Type B pancreatic cell (in vitro differentiated cells): ENCODE measurements at places on chromosomes 16 and 17.

GRCh38 chr17:79923974-79924638 lies 84.9 kb upstream of the CBX4 start:
- no peak for DNase-seq

DNA sequence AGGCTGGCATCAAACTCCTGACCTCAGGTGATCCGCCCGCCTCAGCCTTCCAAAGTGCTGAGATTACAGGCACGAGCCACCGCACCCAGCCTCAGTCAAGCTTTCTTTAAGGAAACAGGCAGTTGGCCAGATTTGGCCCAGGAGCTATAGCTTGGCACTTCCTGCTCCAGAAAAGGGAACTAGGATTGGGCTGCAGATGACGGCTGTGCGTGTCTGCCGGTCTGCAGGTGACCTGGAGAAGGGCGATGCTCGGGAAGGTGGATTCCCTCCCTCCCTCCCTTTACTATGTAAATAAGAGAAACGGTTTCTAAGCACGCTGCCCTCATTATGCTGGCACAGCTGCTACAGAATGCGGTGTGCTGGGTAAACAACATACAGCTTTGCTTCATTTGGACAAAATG lies 215.9 kb downstream of the RPTOR start:
- peak; percentile 44 for DNase-seq

DNA sequence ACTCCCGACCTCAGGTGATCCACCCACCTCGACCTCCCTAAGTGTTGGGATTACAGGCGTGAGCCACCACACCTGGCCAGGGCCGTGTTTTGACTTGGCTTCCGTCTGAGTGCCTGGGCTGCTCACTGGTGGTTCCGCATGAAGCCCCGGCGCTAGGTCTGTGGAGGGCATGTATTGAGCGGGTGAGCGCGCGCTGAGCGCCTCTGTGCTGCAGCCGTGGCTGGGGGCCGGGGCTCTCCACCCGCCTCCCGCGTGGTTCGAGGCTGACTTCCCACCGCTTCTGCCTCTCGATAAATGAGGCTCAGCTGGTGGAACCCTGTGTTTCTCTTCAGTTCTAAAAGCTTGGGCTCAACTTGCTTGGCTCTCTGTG lies 38.9 kb upstream of the ATP2A3 start:
- no peak for DNase-seq

DNA sequence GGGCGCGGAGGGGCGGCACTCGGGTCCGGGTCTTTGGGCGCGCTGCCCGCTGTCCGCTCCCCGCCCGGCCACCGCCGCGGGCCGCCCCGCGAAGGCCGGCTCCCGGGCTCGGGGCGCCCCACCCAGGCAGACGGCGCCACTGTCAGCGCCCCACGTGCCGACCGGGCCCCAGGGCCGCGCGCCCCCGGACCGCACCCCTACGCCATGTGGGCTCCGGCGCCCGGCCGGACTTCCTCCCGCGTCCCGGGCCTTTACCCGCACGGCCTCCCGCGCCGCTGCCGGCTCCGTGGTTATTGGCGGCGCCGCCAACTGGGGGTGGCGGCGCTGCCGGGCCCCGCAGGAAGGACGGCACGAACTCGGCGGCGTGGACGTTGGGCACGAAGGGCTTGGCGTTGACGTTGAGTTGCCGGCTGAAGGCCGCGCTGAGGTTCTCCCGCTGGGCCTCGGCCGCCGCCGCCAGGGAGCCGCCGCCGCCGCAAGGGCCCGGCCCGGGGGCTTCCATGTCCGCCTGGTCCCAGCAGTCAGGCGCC lies 577 bp downstream of the GSPT1 start:
- DNase-seq, result peak; percentile 72

DNA sequence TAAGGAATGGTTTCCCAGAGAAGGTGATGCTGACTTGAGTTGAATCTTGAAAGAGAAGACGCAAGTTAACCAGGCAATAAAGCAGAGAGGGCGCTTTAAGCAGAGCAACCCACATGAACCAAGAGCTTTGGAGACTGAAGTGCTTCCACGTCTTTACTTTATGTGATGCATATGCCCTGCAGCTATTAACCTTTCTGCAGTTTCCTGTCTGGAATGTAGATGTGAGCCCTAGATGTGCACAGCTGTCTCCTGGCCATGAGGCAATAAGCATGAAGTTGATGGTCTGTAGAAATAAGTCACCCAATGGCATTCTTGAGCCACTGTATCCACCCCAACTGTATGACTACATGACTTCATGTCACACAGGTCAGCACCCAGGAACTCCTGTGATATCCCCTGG lies 5.7 kb upstream of the CHST4 start:
- DNase-seq, result no peak

DNA sequence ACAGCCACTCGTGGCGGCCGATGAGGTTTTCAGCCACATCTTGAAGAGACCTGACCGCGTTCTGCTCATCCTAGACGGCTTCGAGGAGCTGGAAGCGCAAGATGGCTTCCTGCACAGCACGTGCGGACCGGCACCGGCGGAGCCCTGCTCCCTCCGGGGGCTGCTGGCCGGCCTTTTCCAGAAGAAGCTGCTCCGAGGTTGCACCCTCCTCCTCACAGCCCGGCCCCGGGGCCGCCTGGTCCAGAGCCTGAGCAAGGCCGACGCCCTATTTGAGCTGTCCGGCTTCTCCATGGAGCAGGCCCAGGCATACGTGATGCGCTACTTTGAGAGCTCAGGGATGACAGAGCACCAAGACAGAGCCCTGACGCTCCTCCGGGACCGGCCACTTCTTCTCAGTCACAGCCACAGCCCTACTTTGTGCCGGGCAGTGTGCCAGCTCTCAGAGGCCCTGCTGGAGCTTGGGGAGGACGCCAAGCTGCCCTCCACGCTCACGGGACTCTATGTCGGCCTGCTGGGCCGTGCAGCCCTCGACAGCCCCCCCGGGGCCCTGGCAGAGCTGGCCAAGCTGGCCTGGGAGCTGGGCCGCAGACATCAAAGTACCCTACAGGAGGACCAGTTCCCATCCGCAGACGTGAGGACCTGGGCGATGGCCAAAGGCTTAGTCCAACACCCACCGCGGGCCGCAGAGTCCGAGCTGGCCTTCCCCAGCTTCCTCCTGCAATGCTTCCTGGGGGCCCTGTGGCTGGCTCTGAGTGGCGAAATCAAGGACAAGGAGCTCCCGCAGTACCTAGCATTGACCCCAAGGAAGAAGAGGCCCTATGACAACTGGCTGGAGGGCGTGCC lies 30.1 kb downstream of the CIITA start:
- no peak for DNase-seq

GRCh38 chr17:28130472-28130871 lies 88.0 kb downstream of the NLK start:
- DNase-seq, result no peak

GRCh38 chr17:30965686-30966085 lies 5.2 kb upstream of the RNF135 start:
- DNase-seq, result no peak

GRCh38 chr17:4180791-4181190 lies 37.8 kb downstream of the CYB5D2 start:
- DNase-seq, result no peak

DNA sequence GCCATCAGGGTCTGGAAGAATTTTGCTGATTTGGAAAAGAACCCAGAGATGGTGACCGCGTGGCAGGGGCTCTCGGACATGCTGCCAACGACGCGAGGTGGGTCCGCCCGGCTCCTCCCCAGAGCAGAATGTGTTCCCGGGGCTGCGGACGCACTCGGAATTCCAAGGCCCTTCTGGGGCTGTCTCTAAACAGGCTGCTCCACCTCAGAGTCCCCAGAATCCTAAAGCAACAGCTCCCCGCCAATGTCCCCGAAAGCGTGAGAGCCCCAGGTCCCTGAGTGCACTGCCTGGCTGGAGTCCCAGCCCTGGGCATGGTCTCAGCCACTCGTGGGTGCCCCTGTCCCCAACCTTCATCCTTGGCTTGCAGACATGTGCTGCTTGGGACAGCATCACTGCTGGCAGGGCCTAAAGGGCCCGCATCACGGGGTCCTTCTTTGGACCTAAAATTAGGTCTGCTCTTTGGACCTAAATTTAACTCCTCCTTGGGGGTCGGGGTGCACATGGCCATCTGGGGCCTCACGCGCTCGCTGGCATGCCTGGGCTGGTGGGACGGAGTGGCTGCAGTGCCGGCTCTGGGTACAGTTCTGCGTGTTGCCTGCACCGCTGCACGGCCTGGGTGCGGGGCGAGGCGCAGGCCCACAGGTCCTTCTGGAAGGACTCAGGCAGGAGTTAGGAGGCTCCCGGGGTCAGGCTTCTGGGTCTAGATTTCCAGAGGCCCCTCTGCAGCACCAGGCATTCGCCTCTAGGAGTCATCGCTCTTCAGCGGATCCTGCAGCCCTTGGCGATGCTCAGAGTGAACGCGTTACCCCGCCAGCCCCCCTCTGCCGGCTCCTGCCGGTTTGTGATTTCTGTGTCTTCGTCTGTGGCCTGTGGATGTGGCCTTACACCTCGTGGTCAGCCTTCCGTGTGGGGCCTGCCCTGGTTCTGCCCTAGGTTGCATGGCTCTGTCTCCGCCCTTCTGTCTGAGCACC lies 41.9 kb upstream of the CHMP6 start:
- DNase-seq, result no peak

- DNase-seq, result no peak
Observed at GRCh38 chr16:69199382-69199781, 12.4 kb downstream of the SNTB2 start.

- no peak for DNase-seq
Observed at GRCh38 chr17:82927661-82928601, 88.1 kb upstream of the ZNF750 start.

- DNase-seq, result peak; percentile 91
Observed at GRCh38 chr16:75265911-75266701, 14.7 kb upstream of the BCAR1 start.

DNA sequence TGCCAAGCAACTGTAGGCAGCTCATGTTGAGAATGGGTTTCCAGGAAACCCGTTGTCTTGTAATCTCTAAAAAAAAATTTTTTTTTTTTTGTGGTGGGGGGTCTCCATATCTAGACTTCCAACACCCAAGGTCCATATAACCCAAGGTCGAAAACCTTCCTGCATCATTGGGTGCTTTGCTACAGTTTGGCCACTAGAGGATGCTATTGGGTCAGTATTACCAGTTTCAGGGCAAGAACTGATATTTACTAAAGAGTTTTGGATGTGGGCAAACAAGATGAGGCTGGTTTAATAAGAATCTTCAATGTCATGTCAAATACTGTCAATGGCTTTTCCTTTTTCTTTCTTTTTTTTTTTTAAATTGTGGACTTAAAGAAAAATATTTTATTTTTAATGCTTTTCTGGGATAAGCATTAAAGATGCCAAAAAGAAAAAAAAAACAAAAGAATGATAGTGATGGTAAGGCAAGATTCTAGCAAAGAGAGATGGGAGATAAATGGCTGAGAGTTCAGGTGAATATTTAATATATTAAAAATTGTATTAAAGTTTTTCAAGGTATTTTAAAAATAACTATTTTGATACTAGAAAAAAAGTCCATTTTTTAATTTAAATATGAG lies 62.2 kb downstream of the DHRS7C start:
- DNase-seq, result no peak

DNA sequence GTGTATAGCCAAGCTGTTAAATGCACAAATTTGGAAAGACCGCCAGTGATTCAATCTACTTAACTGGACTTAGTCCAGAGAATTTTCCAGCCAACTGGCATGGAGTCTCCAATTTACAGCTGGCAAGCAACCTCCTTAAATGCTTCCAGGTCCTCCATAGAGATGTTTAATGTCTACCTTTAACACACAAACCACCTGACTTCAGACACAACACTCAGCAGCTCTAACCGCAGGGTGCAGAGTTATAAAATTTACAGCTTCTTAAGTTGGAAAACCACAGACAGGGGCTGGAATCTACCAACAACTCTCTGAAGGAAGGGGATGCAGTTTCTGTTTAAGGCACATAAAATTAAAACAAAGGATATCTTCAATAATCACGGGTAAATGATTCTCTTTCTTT lies 106.9 kb downstream of the SYCE1L start:
- DNase-seq, result no peak

DNA sequence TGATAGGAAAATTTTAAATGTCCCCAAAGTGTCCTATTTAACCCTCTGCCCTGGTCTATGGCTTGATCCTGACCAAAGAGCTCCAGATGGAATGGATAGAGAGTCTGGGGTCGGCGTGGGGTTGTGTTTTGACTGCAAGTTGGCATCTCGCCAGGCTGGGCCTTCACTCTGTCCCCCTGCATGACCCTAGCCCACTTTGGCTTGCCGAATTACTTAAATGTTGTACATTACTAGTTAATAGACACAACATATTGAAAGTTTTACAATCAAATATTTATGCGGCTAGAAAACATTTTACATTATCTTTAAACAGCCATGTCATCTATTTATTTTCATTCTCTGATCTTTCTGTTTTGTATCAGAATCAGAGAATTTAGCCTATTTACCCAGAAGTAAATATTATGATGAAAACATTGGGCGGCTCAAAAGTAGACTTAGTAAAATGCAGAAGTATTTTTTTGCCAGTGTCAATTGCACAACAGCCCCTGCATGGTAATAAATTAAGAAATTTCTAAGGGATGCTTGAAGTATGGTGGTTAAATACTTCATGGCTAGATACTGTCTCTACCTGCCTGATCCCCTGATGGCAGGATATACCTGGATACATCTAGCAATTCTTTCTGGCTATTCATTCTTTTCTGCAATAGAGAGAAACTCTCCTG lies 18.8 kb upstream of the MYOCD start:
- no peak for DNase-seq

DNA sequence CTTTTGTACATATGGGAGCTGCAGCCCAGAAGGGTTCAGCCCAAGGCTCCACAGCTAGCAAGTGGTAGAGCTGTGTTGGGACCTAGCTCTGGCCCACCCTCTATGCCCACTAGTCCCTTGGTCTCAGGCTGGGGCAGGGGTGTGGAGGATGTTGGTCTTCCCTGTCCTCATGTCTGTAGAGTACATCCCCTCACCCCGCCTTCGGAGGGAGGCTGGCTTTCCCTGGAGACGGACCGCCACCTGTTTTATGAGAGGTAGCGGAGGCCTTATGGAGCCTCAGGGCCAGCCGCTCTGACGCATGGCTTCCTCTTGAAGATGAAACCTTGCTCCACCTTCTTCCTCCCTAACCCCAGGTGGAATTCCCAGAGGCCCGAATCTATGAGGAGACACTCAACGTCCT lies 8.4 kb downstream of the TNFAIP1 start:
- no peak for DNase-seq

DNA sequence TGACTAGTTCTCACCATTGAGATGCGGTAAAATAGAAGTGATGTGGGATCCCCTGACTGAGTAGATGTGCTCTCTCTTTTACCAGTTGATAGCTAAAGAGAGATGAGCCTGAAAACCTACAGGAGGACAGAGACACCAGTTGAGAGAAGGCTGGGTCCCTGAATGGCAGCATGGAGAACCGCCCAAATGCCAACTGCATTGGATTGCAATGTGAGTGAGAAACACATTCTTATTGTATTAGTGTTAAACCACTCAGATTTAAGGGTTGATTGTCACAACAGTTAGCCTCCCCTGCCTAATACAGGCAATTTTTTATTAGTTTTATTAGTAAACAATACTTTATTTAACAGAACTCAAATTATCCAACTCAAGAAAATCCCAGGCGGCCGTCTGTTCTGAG lies 61.2 kb downstream of the SPACA3 start:
- DNase-seq, result no peak
